Parietal lobe (tissue), 2 donors: ENCODE measurements at places on chromosomes 3 and 15. TPM values are rescaled to one million over a fixed set of nuclear protein-coding genes. Genes with fewer than 3 reads are reported as not detected.

The PIK3CA gene
- 77.6 TPM for total RNA-seq

The PARP9 gene
- total RNA-seq = 4.1 TPM

The COL7A1 gene
- total RNA-seq = 4.1 TPM

The PLA2G4D gene
- not detected for total RNA-seq

The ACAD9 gene
- 49.1 TPM for total RNA-seq

The LRTM1 gene
- total RNA-seq = not detected

The USP4 gene
- total RNA-seq = 48.8 TPM

The CPNE9 gene
- total RNA-seq = 0.31 TPM

The LEKR1 gene
- 1.3 TPM for total RNA-seq

The ATP11B gene
- total RNA-seq = 125 TPM

The HEMK1 gene
- total RNA-seq = 11.6 TPM

The DNAH12 gene
- 1.6 TPM for total RNA-seq
